IPS-NIHi11 (cell line): ENCODE measurements at places on chromosomes 12 and 14.

DNA sequence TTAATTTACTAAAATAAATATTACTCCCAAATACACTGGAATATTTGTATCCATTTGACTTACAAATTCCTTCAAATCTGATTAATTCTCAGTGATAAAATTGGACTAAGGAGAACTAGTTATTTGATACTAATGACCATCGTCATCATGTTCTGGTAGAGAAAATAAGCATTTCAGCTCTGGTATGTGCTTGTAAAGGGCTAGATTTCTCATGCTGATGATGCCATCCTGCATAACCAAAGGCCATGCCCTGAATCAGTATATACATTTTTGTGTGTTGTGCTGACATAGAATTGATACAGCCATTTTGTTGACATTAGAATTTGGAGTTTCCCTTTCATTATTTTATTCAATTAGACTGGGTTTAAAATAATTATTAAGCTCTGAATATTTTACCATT lies 148.9 kb downstream of the PCNX1 start:
- DNase-seq: no peak

- DNase-seq: no peak
These were observed 1.0 kb upstream of the KRT18 start for GRCh38 chr12:52947738-52948423.

DNA sequence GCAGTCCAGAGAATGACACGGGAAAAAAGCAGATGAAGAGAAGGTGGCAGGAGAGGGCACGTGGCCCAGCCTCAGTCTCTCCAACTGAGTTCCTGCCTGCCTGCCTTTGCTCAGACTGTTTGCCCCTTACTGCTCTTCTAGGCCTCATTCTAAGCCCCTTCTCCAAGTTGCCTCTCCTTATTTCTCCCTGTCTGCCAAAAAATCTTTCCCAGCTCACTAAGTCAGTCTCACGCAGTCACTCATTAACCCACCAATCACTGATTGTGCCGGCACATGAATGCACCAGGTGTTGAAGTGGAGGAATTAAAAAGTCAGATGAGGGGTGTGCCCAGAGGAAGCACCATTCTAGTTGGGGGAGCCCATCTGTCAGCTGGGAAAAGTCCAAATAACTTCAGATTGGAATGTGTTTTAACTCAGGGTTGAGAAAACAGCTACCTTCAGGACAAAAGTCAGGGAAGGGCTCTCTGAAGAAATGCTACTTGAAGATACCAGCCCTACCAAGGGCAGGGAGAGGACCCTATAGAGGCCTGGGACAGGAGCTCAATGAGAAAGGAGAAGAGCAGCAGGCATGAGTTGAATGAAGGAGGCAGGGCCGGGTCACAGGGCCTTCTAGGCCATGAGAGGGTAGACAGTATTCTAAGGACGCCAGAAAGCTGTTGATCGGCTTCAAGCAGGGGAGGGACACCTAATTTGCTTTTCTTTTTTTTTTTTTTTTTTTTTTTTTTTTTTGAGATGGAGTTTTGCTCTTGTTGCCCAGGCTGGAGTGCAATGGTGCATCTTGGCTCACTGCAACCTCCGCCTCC lies 40.9 kb downstream of the DAD1 start:
- DNase-seq: no peak

GRCh38 chr12:52230364-52231281 lies 2.4 kb upstream of the KRT7 start:
- DNase-seq: peak; percentile 38

- no peak for DNase-seq
These were observed 85.0 kb downstream of the LGR5 start for GRCh38 chr12:71524626-71525025.

GRCh38 chr14:75927564-75928087 lies 54.2 kb downstream of the TGFB3 start:
- DNase-seq: no peak

- DNase-seq: peak; percentile 40
These were observed 75.5 kb upstream of the CPM start for GRCh38 chr12:69008520-69008919.

GRCh38 chr14:74434294-74434693 lies 8.3 kb upstream of the SYNDIG1L start:
- peak; percentile 6 for DNase-seq

DNA sequence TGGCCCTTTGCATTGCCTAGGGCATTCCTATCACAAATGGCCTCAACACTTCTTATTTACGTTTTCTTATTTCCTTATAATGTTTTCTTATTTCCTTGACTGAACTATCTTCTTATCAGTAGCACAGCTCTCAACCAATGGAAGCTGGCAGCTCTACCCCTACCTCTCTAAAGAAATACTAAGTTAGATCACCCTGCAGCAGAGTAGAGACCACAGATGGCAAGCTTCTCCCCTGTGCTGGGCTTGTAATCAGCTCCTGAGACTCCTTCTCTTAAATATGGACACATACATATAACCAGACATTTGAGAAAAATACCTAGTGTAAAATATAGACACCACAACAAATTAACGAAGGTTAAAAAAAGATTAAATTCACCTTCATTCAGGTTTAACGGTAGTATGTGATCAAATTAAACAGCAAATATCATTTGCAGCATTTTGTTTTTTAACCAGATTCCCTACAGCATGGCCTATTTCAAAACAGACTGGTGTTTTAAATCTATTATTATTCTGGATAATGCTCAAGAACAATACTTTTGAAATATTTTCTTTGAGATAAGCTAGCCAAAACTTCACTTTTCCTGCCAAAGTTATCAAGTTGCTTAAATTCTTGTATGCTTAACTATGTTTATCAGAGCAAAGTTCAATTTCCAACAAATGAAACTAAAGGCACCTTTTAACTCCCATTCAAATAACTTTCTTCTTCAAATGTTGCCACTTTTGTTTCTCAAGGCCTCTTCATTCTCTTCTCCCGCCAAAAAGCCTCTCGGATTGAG lies 54.3 kb downstream of the SLC41A2 start:
- DNase-seq: no peak

GRCh38 chr14:99318091-99318958 lies 46.3 kb upstream of the BCL11B start:
- no peak for DNase-seq

GRCh38 chr12:25655702-25656101 lies 102.6 kb upstream of the LMNTD1 start:
- peak; percentile 32 for DNase-seq

DNA sequence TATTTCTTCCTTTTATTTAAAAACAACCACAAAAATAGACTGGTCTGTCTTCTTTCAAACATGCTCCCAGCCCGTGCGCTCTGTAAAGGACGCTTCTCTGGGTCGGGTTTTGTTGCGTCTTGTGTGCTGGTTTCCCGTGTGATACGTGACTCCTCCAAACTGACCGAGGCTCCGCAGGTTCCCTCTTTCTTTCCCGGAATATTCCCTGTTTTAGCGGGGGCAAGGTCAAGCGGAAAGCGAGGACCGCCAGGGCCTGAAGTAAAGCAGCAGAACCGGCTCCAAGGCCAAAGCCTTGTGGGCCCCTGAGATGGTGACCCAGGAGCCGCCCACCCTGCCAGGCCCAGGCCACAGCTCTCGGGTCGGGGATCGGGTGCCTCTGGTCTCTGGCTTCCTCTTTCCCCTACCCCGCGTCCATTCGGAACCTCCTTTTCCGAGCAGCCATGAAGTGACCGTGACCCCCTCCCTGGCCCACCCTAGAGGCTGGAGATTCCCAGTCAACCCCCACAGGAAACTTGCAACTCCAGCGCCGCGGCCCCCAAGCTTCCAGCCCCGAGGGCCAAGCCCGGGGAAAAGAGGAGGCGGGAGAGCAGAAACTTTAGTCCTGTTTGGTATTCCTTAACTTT lies 885 bp upstream of the HOXC10 start:
- no peak for DNase-seq

DNA sequence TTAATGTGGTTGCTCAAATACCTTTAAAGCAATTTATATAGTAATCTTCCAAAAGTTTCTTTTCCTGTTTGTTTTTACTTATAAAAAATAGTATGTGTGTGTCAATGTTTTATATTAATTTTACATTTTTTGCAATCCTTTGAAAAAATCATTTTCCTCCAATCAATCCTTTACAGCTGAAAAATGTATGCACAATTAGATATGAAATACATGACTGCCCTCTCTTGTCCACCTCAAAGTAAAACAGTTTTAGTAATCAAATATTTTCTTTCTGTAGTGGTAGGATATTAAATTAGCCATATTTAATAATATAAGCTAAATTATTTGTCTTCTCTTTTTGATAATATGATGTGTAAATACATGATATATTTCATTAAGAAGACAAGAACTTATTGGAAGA lies 269.9 kb downstream of the ADAMTS20 start:
- DNase-seq: no peak

GRCh38 chr14:76904740-76905569 lies 78.7 kb downstream of the LRRC74A start:
- no peak for DNase-seq

- DNase-seq: no peak
These were observed 268.5 kb upstream of the SFSWAP start for GRCh38 chr12:131442337-131442918.

DNA sequence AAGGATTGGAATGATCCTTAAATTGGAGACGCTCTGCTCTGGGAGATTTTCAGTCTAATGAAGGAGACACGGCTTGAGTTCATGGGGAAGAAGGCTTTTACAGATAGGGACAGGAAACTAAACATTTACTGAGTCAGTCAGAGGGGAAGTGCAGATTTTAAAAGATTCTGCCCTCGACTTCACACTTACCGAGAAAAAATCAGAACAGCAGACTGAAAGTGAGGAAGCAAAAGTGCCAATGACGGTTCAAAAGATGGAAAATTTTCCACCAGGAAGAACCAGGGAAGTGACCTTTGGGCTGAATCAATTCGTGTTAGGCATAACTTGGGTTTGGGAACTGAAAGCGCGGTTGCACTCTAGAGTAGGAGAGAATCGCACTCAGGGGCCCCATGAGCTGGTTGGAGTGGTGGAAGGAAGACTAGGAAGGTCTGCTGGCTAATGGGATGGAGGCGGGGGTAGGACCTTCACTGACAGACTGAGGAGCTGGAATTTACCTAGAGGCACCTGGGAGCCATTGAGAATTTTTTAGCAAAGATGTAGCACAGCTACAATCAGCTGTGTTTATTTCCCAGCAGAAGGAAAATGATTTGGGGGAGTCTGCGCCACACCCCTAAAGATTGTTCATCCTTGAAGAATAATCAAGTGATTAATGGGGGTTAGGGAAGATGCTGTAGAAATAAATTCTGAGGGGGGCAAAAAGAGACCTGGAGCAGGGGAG lies 1.2 kb downstream of the KCNK13 start:
- no peak for DNase-seq
